Activated CD8-positive, alpha-beta memory T cell treated with anti-CD3 and anti-CD28 coated beads, Interleukin-2, amount 10 ng/mL, durations not matched to agents 7 days and 5 days (primary cell): ENCODE measurements at places on chromosomes 3 and 15. TPM values are rescaled to one million over a fixed set of nuclear protein-coding genes. Genes with fewer than 3 reads are reported as not detected.

The TRIM59 gene
- total RNA-seq: 51.6 TPM

The PRSS50 gene
- total RNA-seq: not detected

DNA sequence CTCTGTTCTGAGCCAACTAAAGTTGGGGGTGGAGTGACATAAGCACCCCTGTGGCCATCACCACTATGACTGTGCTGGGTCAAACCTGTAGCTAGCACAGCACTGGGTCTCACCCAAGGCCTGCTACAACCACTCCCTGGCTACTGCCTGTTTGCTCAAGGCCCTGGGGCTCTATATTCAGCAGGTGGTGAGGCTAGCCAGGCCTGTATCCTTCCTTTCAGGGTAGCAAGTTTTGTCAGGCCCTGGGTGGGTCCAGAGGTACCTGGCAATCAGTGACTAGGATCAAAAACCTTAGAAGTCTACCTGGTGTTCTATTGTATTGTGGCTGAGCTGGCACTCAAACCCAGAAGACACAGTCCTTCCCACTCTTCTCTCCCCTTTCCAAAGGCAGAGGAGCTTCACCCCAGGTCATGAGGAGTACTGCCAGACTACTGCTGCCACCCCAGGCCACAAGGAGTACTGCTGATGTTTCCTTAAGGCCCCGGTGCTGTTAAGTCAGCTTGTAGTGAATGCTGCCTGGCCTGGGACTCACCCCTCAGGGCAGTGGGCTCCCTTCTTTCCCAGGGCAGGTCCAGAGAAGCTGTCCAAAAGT, 170.8 kb downstream of the IGSF11 start:
- DNase-seq: no peak

- no peak for DNase-seq
These were observed 7.2 kb downstream of the FEZF2 start for GRCh38 chr3:62366126-62366484.

- no peak for DNase-seq
These were observed 292.7 kb upstream of the PROK2 start for GRCh38 chr3:72077473-72078259.

DNA sequence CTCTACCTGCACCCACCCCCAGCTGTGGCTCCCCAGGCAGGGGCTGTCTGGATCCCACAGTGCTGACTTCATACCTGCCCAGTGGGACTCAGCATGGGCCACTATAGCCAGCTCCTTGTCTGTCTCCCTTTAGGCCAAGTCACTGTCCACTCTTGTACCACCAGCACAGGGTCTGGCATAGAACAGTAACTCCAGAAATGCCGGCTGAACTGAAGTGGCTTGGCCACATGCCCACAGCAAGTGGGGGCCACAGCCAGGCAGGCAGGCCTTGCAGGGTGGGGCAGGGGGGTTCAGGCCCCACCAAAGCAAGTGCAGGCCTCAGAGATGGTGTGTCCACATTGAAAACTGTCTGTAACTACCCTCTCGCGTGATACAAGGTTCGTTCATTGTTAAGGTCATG, 252.6 kb upstream of the LYSMD4 start:
- DNase-seq: no peak
